Effector CD8-positive, alpha-beta T cell (primary cell): ENCODE measurements at places on chromosomes 3 and 15.

DNA sequence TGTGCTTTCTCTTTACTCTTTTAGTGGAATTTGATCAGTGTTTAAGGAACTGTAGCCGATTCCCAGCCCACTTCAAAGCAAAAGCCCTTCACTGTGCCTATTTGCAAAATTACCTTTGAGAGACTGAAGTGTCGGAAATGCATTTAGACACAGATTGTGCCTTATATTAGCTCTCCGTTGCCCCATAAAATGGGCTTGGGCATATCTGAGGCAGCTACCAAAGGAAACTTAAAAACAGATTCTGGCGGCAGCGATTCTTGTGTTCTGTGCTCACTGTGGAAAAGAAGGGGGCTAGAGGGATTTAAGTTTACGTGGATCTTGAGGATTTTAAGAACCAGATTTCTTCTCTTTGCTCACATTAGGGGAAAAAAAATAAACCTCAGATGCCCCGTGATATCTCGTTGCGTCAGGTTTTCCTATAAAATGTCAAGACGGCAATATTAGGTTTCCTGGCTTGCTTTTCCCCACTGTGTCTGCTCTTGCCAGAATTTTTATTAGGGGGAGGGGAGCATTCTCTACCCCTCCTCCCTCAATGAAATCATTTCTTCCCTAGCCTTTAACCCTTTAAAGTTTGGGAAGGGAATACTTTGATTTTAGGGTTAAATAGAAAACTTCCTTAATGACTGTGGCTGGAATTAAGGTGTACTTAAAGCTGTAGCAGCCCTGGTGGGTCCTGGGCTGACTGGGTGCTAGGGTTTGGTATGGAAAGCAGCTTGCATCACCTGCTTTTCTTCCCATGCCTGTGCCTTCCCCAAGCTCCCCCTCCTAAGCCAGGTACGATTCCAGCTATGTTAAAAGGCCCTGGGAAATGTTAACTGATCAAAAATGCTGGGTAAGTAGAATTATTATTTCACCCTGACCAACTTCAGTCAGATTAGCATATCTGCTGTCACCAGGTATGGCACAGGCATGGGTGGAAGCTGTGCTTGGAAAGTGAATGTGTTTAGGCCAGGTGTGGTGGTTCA is 73.8 kb downstream of the SMAD3 start:
- no peak for DNase-seq

DNA sequence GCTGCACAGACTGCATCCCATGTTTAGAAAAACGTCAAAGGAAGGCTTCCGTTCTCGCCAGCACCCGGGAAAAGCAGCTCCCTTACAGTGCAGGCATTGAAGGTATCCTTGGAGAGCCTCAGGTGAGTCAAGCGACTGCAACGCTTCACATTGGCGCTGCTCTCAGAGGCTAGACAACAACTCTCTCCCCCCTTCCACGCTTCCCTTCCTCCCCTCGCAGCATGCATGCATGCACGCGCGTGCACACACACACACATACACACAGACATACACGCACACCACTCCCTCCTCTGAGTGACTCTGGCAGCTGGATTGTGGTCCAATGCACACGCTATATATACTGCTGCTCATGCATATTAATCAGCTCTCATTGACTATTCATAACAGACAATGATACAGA is 191.1 kb downstream of the PDZRN3 start:
- no peak for DNase-seq

DNA sequence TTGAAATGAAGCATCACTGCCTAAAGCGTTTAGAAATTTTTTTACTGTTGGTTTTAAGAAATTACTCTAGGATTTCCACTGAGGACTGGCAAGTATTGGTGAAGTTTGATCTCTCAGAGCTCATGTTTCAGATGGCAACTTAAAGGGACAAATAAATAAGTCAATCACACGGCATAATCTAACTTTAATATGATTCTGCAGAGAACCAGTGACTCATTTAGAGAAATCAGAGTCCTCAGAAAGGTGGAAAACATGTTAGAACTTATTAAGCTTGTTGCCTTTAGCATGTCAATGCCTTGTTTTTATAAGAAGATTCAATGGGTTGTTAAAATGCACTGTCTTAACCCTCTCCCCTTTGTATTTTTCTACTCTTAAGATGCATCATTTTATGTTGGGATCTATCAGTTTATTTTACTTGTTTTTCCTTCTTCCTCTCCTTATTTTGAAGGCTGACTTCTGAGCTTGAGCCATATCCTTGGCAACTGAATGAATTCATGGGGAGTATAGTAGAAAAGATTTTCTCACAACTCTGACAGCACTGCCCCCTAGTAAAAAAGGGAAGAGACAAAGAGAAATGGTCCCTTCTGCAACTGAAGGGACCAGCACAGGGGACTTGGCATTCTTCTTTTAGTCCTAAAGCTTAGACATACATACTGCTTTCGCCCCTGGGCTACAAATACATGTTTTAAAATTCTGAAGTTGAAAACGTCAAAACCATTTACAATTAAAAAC is 431.2 kb downstream of the LPP start:
- DNase-seq, result no peak

- DNase-seq, result no peak
Measured at GRCh38 chr3:147299656-147300055, 106.7 kb downstream of the ZIC4 start.

- DNase-seq, result no peak
Measured at GRCh38 chr3:170364965-170365364, 7.5 kb downstream of the SKIL start.

- DNase-seq, result no peak
Measured at GRCh38 chr3:4536260-4536659, 43.1 kb downstream of the ITPR1 start.

DNA sequence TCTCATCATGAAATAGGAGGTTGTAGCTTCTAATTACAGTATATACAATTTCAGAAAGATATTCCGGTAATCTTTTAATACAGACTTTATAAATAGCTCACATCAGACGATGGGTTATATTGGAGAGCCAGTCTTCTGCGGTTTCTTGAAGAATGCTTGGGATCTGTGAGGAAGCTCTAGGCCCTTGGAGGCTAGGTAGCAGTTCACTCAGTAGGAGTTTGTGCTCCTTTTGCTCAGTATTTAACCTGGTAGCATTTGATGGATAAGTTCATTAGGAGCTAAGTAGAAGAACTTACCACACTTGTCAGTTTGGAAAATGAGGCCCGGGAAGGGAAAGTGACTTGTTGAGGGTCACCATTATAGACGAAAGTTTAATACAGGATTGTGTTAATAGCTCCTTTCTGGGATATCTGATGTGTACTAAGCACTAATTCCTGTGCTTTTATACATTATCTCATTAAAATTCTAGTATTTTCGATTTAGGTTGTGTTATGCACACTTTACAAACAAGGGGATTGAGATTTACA is 2.8 kb downstream of the FNDC3B start:
- DNase-seq, result no peak

- DNase-seq, result no peak
Measured at GRCh38 chr15:100598655-100599054, 3.3 kb downstream of the LINS1 start.

DNA sequence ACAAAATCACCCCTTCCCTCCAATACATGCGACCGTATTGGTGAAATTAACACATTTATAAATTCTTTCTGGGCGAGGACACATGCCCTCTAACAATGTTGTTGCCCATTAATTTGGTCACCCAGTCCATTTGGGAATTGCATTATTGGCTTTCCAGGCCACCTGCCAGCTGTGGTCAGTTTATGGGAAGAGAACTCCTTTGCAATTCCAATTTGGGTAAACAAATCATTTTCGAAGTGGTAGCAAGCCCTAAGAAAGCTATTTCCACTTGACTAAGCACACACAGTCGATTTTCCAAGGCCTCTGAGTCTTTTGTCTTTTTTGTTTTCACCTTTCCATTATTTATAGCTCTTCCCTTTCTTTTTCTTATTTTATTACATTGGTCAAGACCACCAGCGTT is 362.3 kb upstream of the RGMA start:
- no peak for DNase-seq

GRCh38 chr15:52292780-52293392 is 2.7 kb downstream of the MYO5C start:
- no peak for DNase-seq

- DNase-seq, result no peak
Measured at GRCh38 chr3:115713284-115713683, 90.0 kb downstream of the GAP43 start.

DNA sequence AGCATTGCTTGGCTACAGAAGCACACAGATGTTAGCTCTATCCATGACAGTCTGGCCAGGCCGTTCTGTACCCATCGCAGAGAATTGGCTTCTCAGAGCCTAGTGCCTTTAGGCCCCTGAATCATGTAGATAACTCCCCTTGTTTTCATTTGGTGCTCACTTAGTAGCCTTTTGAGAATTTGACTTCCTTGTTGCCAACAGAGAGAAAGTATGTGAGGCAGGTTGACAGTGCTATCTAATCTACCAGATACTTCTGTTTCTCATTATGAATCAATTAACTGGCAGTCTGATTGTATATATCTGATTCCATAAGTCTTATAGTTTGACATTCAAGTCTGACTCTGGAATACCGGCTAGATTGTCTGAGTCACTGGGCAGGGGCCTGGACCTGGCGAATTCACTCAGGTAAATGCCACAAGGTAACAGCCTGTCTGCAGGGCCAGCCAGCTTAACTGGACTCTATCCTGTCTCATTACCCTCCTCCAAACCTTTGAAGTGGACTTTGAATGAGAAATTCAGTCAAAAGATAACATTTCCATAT is 160.2 kb downstream of the GHSR start:
- DNase-seq, result no peak

- DNase-seq, result no peak
Measured at GRCh38 chr15:94793207-94793606, 561.8 kb downstream of the MCTP2 start.

DNA sequence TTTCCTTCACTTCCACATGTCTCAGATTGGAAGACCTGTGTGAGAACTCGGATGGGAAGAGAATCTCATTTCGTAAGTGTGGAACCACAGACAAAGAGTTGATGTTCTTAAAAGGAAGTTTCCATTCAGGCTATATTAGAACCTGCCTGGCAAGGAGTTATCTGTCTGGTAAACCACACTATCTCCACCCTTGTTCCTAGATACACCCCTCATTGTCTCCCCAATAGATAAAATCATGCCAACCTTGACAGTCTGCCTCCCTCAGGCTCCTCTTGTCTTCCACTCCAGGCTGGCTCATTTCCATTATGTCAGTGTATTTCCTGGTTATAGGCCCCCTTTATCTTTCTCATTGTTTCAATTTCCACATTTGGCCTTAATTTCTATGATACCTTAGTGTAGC is 89.2 kb downstream of the TMEM108 start:
- DNase-seq, result no peak

DNA sequence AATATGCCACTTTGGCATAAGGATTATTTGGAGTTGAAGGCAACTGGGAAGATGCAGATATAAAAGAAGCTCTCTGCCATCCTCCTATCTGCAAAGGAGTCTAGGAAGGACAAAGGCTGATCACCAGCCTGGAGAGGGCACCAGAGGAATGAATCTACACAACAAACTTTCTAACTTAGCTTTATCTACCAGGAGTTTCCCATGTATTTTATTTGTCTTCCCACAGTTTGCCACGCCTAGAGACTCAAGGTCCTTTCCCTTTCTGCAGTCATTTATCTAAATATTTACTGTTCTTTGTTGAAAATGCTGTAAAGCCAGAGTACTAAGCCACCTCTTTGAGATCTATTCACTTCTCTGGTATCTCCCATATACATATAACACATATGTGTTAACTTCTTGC is 32.2 kb downstream of the GPR176 start:
- DNase-seq, result no peak

DNA sequence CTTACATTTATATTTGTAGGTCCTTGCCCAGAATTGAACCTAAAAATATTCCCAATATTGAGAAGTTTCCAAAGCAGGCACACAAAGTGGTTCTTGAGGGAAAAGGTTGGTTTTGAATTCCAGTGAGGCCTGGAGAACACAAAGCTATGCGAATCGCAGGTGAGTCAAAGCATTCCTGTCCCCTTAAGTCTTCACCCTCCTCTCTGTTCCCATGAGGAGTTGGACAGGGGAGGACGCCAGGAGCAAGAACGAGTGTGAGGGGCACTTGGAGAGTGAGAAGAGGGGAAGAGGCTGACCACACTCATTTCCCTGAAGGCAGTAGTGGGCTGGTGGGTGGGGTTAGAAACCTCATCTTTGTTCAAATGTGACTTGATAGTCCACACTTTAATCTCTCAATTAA is 185.8 kb upstream of the EOMES start:
- DNase-seq, result no peak

DNA sequence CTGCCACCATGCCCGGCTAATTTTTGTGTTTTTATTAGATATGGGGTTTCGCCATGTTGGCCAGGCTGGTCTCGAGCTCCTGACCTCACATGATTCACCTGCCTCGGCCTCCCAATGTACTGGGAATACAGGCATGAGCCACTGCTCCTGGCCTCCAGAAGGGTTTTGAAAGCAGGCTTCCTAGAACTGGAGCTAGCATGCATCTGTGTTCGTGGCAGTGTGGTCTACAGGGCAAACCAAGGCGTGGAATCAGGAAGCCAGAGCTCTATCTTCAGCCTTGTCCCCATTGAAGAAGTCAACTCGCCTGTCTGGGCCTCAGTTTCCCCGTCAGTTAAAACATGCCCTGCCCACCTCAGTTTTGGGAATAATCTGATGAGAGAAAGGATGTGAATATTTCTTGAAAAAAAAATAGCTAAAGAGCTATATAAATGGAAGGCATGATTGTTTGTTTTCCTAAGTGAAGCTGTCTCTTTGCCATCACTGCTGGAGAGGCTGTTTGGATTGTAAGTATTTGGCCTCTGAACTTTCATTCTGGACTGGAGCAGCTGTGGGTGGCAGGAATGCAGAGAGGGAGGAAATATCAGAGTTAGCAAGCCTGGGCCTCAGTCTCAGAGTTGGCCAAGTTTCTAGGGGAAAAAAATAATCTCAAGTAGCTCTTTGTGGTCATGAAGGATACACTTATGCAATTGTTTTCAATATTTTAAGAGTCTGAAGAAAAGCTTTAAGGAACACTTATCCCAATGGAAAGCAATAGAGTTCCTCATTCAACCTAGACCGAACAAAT is 36.5 kb upstream of the UACA start:
- DNase-seq, result no peak

- DNase-seq, result peak; percentile 11
Measured at GRCh38 chr3:186931532-186932280, 1.4 kb downstream of the ST6GAL1 start.

DNA sequence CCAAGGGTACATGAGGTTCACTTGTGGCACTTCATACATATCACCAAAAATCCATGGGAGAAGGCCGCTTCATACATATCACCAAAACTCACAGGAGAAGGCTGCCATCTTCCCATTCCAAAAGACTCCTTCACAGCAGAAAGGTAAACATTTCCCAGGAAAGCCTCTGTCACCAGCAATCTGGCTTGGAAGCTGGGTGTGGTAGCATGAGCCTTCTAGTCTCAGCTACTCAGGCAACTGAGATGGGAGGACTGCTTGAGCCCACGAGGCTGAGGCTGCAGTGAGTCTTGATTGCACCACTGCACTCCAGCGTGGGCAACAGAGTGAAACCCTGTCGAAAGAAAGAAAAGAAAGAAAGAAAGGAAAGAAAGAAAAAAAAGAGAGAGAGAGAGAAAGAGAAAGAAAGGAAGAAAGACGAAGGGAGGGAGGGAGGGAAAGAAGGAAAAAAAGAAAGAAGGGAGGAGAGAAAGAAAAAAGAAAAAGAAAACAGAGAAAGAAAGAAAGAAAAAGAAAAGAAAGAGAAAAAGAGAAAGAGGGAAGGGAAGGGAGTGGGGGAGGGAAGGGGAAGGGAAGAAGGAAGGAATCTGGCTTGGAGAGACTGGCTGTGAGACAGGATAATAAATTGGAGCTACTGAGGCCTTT is 7.2 kb downstream of the LRIG1 start:
- no peak for DNase-seq
